AG10803 (cell line): ENCODE measurements at places on chromosomes 7 and 10.
A peak's percentile ranks its signal among the peaks of the same experiment; 100 is the strongest.

- DNase-seq = no peak
Observed at GRCh38 chr7:49438281-49438680, 335.2 kb upstream of the VWC2 start.

GRCh38 chr10:64038107-64038506, 516.9 kb downstream of the REEP3 start:
- DNase-seq = no peak

DNA sequence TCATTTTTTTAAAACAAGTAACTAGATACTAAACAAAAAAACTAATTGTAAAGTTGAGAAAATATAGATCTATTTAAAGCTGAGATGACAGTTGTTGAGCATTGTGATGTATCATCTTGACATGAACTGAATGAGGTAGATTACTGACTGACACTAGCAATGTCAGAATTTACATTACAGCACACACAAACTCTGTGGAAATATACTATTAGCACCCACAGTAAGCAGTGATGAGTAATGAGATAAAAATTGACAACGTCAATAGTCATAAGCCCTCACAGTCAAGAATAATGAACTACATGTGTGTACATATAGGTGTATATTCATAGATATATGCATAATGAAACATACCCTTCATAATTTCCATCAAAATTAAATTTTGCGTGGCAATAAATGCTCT, 368.4 kb downstream of the TFEC start:
- DNase-seq = peak; percentile 17

- DNase-seq = peak; percentile 44
Observed at GRCh38 chr7:112009081-112009480, 197.1 kb downstream of the DOCK4 start.

DNA sequence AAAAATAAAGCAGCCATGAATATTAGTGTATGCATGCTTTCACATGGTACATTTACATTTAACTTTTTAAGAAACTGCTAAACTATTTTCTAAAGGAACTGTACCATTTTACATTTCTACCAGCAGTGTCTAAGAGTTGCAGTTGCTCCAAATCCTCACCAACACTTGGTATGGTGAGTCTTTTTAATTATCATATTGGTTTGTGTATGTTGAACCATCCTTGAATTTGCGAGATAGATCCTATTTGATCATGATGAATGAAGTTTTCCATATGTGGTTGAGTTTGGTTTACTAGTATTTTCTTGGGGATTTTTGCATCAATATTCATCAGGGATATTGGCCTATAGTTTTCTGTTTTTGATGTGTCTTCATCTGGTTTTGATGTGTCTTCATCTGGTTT, 1057.2 kb downstream of the LRMDA start:
- DNase-seq = no peak

DNA sequence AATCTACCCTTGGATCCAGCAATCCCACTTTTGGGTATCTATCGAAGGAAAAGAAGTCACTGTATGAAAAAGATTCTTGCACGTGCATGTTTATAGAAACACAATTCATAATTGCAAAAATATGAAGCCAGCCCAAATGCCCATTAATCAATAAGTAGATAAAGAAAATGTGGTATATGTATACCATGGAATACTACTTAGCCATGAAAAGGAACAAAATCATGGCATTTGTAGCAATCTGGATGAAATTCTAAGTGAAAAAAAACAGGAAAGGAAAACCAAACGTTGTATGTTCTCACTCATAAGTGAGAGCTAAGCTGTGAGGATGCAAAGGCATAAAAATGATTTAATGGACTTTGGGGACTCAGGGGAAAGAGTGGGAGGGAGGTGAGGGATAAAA, 18.2 kb upstream of the CASD1 start:
- DNase-seq = no peak

GRCh38 chr10:13815756-13816155, 229.0 kb downstream of the PRPF18 start:
- DNase-seq = peak; percentile 49

GRCh38 chr10:49484486-49485235, 54.3 kb downstream of the ERCC6 start:
- DNase-seq = peak; percentile 40

DNA sequence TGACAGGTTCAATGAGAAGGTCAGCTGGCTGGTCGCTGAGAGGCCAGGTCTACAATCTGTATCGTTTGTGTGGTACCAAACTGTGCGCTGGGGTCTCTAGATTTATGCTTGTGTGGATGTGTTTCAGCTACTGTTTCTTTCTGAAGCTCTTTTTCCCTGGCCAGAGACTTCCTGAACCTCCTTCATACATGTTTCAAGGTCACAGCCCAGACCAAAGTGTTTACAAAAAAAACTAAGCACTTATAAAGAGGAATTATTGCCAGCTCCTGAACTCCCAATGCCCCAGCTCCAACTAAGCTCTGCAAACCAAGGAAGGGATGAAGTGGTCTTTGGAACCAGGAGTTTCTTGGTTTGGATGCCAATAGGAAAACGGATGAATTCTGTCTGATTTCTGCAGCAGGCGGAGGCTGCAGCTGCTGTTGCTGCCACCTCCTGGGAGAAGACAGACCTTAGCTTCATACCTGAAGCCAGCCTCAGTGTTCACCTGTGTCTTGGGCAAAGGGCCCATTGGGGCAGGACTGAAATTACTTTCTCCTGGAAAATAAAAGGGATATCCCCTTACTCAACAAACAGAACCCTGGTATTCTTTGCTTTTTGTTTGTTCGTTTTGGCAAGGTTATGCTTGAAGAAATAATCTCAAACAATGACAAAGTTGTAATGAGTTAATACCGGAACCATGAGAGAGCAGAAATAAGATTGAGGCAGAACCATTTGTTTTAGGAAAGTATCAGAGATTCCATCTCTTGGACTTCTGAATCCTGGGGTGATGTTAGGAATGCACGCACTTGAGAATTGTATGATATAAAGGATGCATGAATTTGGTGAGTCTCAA, 24.6 kb upstream of the MKLN1 start:
- peak; percentile 16 for DNase-seq

GRCh38 chr7:36670585-36671431, 53.5 kb downstream of the AOAH start:
- DNase-seq = peak; percentile 56

DNA sequence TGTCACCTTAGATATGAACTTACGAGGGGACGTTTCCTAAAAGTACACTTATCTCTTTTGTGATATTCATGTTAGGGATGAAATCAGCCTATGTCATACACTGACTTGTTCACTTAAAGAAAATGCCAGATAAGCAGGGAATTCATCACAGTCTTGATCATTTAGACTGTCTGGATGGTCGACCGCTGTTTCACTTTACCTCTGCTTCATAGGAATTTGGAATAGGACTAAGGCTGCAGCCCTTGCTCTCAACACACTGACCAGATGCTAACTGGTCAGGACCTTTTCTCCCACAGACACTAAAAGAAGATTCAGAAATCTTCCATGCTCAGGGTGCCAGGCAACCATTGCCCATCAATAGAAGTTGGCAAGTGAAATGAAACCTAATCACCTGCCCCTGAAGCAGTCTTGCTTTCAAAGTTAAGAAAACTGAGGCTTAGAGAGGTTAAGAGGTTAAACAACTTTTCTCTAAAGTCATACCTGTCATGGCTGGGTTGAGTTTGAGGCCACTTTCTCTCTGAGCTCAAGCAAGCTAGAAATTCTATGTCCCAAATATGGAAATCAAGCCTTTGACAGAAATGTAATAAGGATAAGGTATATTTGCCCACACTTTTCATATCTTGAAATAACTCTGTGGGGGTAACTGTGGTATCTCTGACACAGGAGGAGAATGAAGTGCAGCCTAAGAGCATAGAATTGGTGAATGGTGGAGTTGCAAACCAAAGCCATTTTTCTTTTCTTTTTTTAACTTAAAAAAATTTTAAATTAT, 77.1 kb downstream of the MAP3K8 start:
- DNase-seq = no peak

DNA sequence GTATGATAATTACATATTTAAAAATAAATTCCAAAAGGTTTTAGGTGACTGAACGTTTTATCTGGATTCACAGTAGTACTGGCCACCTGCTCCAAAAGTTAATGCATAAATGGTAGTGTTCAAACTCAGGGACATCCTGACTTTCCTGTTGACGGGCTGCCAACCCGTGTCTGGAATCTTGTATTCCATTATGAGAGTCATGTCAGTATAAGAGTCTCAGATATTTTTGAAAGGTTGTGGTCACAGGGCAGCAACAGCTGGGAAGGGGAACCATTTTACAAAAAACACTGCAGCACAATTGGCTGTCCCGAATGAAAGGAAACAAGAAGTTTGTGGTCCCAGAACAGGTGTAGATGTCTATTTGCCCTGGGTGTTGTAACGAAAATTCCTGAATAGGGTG, 2.8 kb downstream of the TDRD1 start:
- DNase-seq = no peak
